ENCODE measurements at places on chromosomes 11 and 22. TPM values are rescaled to one million over a fixed set of nuclear protein-coding genes. Genes with fewer than 3 reads are reported as not detected.

GRIA4 gene
- not detected for total RNA-seq

GRCh38 chr11:102109896-102110760 is at the start of gene YAP1:
Gene YAP1 (plus strand): TSS chr11:102110447. CDS start chr11:102110849, 402 bp downstream.
- peak within 1 kb of the TSS; percentile 92 for H3K4me3 ChIP-seq
- peaks cover 11% of the 10 kb centered on the region for H3K36me3 ChIP-seq
- no peaks in the 10 kb centered on the region for H3K27me3 ChIP-seq
- peak; percentile 93 for DNase-seq

GRCh38 chr11:80163441-80163840 is 722.6 kb upstream of the TENM4 start:
- no peaks in the 10 kb centered on the region for H3K36me3 ChIP-seq
- H3K4me1 ChIP-seq = no peaks in the 10 kb centered on the region
- DNase-seq = no peak
- no peak overlapping the region for H3K4me3 ChIP-seq
- H3K27ac ChIP-seq = no peak overlapping the region

DNA sequence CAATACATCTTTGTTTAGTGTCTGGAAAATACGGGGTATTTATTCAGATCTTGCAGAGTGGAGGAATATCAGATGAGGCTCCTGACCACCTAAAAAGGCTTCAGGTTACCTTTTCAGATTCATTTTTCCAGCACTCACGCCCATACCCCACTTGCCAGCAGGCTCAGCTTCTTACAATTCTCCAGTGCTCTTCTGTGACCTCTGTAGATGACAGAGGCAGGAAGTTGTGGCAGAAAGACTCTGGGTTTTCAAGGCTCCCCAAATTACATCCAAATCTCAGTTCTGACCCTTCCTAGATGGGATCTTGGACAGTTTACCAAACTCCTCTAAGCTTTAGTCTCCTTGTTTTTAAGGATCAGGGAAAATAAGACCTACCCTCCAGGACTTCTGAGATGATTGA is 61.1 kb downstream of the SYTL2 start:
- no peak for DNase-seq
- no peaks in the 10 kb centered on the region for H3K4me1 ChIP-seq
- no peak overlapping the region for H3K4me3 ChIP-seq
- no peaks in the 10 kb centered on the region for H3K27me3 ChIP-seq

DNA sequence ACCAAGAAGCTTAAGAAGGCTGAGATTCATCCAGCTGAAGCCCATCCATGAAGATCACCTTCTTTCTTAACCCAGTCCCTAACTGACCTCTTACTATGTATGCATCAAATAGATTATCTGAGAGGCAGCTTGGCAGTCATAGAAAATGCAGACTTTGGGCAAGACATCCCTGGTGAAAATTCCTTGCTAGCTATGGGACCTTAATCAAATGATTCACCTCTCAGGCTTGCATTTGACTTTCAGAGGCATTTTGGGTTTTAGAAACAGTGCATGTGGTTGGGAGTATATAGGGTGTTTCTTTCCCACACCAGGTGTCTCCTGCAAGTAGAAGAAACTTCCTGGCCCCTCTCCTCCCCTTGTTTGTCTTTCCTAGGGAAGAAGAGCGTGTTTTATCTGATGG is 188.5 kb upstream of the ISX start:
- no peaks in the 10 kb centered on the region for H3K36me3 ChIP-seq
- H3K27me3 ChIP-seq = no peaks in the 10 kb centered on the region
- DNase-seq = no peak
- no peak overlapping the region for H3K4me3 ChIP-seq
- peaks cover 5% of the 10 kb centered on the region for H3K4me1 ChIP-seq

DNA sequence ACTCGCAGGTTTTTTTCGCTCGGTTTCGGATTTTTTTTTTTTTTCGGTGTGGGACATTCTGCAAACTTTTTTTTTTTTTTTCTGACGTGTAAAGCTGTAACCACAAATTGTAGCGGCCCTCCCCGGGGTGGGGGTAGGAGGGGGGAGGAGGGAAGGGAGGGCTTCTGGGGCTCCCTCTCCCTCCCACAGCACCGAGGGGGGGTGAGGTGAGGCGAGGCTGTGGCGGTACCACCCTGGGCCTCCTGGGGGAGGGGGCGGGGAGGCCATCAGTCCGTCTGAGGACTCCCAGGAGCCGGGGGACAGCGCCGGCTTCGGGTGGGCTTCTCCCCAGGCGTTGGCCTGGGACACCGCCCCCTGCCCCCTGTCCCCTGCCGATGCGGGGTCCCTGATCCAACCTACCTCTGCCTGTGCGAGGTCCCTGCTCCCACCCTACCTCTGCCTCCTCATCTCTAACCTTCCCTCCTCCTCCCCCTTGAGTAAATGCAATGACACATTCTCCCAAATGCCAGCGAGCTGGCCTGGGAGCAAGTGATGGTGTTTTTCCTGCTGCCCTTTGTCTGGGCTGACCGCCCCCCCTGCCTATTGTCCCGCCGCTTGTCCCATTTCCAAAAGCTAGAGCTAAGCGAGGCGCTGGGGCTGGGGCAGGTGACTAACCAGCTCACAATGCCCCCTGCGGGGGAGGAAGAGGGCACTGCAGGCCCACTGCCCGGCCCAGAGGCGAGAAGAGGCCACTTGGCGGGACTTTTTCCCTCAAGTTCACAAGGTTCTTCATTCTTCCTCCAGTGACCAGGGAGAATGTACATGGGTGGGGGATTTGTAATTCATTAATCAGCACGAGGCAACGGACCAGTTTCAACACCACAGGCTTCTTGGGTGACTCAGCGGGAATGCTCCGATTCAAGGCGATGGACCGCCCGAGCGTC is 511 bp upstream of the CLCF1 start:
- H3K27me3 ChIP-seq = no peaks in the 10 kb centered on the region
- DNase-seq = peak; percentile 73
- H3K4me1 ChIP-seq = peaks cover 26% of the 10 kb centered on the region
- no peaks in the 10 kb centered on the region for H3K36me3 ChIP-seq
- peak overlapping the region; percentile 78 for H3K4me3 ChIP-seq

GRCh38 chr11:43523632-43524031 is 156.9 kb upstream of the HSD17B12 start:
- H3K27me3 ChIP-seq = peaks cover 6% of the 10 kb centered on the region
- H3K27ac ChIP-seq = no peak overlapping the region
- no peaks in the 10 kb centered on the region for H3K4me1 ChIP-seq
- no peak overlapping the region for H3K4me3 ChIP-seq

SCARF2 gene
- 10.1 TPM for total RNA-seq

Data from heart left ventricle (tissue), 16 donors.